ENCODE measurements at places on chromosomes 7 and 10.
A peak's percentile ranks its signal among the peaks of the same experiment; 100 is the strongest.

- no peak for DNase-seq
Measured at GRCh38 chr7:44912775-44913347, 27.5 kb upstream of the PURB start.

DNA sequence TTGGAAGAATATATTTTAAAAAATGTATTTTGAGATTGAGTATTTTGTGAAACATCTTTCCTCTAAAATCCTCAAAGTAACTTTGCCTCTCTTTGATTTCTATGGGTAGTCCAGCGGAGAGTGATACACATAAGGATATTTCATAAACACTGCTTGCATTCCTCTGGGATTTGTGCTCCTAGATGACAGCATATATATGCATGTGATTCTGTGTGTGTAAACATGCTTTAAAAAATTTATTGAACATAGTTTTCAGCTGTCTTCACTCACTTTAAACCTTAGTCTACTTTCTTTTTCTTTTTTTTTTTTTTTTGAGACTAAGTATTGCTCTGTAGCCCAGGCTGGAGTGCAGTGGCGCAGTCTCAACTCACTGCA, 84.6 kb downstream of the KAT6B start:
- DNase-seq = no peak

DNA sequence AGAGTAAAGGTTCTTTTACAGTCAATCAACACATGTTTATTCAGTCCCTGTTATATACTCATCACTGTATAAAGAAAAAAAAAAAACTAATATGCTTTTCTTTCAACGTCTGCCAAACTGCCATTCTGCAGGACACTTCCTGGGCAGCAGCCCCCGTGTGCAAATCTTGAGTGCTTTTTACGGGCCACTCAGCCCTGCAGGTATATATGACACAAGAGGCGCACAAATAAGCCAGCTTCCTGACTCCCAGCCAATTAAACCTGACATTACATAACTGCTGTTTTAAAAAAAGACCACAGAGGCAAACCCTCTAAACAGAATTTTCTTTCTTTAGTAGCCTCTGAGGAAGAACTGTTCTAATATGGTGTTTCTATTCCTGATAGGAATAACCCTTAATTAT, 263.0 kb upstream of the NEBL start:
- no peak for DNase-seq

GRCh38 chr10:117161386-117162033, 23.4 kb upstream of the VAX1 start:
- no peak for DNase-seq

GRCh38 chr10:43128958-43129706, 9.1 kb upstream of the CSGALNACT2 start:
- no peak for DNase-seq

DNA sequence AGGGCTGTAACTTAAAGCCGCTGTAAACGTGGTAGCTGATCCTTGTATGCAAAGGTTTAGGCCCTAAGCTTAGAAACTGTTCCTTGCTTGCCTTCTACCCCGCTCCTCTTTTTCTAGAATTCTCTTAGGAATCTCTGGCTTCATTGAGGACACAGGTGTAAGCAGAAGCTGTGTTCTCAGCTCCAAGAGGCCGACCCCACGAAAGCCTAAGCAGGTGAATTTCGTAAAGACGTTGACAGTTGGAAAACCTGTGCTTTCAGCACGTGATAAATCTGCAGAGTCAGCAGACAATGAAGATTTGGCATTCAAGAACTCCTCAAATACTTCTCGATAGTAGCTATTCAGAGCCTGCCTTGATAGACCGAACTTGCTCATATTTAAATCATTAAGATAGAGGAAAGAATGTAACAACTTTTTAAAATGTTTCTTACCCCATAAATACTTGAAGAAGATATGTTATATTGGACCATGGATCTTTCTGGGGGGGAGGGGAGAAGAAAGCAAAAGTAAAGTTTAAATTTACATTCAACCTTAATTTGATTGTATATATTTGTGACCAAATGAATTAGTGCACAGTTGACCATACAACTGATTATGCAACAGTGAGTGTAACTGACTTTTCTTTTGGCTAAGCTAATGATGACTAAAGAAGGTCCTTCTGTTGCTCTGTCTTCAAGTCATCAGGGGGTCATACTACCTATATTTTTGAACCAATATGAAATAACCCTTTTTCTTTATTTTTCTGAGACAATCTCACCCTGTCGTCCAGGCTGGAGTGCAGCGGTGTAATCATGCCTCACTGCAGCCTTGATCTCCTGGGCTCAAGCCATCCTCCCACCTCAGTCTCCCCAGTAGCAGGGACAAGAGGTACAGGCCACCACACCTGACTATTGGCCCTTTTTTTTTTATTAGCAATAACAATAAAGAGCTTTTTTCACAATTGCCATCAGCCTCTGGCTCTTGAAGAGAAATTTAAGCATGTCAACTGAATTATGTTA, 1.2 kb upstream of the GDI2 start:
- no peak for DNase-seq

DNA sequence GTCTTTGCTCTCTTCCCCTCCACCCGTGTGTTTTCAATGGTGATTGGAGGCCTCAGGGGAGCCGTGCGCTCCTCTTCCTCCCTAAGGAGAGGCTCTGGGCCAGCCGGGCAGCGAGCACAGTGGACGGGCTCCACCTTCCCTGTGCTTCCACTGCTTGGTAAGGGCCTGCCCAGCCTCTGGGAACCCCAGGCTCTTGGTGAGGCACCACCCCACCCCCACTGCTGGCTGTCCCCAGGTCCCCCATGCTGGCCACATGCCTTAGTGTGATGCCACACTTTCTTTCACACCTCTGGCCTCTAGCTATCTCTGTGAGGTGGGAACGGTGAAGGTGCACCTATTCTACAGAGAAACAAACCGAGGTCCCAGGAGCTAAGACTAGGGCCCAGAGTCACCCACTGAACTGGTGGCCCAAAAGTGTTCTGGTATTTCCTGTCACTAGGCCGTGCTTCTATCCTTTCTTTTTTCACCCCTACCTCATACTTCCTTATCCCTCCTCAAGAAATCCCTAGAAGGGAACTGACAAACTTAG, 53.3 kb downstream of the UNC5B start:
- no peak for DNase-seq

DNA sequence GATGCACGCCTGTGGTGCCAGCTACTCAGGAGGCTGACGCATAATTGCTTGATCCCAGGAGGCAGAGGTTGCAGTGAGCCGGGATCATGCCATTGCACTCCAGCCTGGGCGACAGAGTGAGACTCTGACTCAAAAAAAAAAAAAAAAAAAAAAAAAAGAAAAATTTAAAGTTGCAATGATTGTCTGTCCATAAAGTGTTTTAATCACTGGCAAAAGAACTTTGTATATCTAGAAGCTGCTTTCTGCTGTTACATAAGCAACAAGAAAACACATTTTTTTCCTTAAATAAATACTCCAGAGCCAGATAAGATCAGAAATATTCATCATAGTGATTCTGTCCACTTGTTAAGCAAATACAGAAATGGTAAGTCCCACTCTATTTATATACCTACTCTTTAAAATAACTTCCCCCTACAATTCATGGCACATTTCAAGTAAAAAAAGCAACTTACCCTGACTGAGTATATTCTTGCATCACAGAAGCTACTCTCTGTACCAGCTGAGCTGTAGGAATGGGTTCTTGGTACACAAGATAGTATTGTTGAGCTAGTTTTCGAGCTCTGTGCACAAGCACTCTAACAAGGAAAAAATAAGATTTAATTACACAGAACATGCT, 7.6 kb downstream of the PSMA2 start:
- no peak for DNase-seq

- DNase-seq = no peak
Measured at GRCh38 chr10:79267499-79267898, 79.8 kb upstream of the PPIF start.

- no peak for DNase-seq
Measured at GRCh38 chr7:121187222-121187621, 141.6 kb upstream of the WNT16 start.

DNA sequence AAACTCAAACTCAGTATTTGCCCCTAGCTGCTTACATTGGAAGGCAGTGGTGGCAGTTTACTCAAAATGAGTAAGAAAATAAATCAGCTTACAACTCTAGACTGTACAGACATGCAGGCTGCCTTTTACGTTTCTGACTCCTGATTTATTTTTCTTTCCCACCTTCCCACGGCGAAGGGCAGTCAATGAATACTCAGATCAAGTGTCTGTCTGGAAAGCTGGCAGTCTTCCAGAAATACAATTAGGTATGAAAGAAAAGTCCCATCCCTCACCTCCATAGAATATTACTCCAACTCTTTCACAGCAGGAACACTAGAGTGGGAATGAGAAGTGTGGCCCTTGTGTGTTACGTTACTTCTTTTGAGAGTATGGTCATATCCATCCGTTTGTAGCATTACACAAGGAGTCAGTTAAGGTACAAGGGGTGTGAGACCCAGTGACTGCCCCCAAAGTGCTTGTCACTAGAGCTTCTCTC, 1.3 kb upstream of the PAPSS2 start:
- no peak for DNase-seq

DNA sequence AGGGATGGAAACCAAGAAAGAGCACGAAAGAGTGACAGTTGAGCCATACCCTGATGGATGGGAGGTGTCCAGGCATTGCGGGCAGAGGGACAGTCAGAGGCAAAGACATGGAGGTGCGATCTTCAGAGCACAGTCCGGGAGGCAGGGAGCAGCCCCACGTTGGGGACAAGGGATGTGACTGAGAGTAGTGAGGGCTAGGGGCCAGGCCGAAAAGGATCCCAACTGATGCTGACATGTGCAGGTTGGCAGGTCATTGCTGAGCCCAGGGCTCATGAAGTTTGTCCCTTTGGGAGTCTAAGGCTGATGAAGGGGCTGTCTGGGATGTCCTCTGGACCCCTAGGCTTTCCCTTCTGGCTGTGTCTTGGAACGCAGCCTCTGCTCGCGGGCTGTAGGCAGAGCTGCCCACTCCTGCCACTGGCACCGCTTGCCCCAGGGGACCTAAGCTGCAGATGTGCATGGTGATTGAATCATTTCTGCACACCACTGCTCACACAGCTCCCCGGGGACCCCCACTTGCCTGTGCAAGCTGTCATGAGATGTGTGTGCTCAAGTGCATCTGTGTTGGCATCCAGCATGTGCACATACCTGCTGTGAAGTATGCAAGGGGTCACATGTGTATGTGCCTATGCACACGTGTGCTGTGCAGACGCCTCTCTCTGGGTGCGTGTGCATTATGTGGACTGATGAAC, 125.1 kb downstream of the ZMIZ1 start:
- DNase-seq = no peak

- DNase-seq = no peak
Measured at GRCh38 chr7:69981646-69982045, 383.4 kb downstream of the AUTS2 start.

DNA sequence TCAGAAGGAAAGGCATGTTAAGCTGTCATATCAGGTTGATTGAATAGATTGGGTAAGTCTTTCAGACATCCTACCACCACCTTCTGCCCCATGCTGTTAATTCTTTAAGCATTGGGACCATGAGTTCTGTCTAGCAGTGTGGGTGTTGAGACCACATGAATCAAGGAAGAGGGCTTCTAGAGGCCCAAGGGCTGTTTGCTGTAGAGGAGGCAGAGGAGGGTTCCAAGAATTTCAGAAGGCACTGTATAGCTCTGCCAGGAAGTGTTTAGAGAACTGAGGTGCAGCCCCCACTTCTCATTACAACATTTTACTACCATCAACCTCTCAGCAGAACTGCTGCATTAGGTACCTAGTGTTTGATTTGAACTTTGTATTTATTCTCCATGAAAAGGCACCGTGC, 720.2 kb downstream of the AUTS2 start:
- peak; percentile 11 for DNase-seq
